ENCODE measurements at places on chromosomes 7 and 10. TPM values are rescaled to one million over a fixed set of nuclear protein-coding genes. Genes with fewer than 3 reads are reported as not detected.

HOGA1 gene
- 0.77 TPM for total RNA-seq

RRP12 gene
- 10.4 TPM for total RNA-seq

ARID5B gene
- 11.6 TPM for total RNA-seq

OR2A12 gene
- total RNA-seq = not detected

MYL10 gene
- not detected for total RNA-seq

LMBR1 gene
- total RNA-seq = 159 TPM

Data from dermis microvascular lymphatic vessel endothelial cell (primary cell).